ENCODE measurements at places on chromosomes 2 and 18.

DNA sequence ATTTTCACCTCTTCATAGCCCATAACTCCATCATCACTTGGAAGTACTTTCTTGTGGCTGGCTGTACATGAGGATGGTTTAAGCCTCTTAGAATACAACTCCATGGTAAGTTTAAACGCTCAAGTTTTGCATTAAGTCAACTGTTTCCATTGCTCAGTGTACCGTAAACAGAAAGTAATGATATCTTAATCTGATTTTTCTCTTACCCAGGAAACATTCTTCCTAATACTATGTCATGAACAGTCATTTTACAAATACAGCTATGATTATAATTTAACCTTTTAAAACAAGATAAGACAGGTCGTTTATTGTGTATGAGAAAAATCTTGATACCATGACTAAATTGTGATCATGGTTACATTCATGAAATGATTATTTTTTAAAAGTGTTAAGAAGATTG lies 11.6 kb upstream of the DYNC2LI1 start:
- peak; percentile 40 for DNase-seq

- DNase-seq: no peak
These were observed 35.8 kb downstream of the SCTR start for GRCh38 chr2:119488245-119489214.

DNA sequence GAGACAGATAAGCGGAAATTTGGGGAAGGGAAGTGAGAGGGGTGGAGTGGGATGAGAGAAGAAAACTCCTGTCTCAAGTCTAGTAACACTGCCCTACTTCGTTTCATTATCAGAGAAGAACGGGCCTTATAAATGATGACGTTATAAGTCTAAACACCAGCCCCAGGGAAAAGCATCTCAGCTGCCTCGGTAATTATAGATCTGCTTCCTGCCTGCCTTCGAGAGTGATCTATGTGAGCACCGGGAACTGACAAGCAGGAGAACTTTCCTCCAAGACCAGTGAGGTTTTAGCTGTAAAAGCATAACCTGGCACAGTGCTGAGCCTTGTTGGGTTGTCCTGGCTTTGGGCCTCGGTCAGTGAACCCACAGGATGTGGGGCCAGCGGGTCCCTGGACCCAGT lies 227.9 kb upstream of the SIX2 start:
- DNase-seq: peak; percentile 22

- DNase-seq: no peak
These were observed 6.9 kb upstream of the BCL2L11 start for GRCh38 chr2:111113838-111114237.

DNA sequence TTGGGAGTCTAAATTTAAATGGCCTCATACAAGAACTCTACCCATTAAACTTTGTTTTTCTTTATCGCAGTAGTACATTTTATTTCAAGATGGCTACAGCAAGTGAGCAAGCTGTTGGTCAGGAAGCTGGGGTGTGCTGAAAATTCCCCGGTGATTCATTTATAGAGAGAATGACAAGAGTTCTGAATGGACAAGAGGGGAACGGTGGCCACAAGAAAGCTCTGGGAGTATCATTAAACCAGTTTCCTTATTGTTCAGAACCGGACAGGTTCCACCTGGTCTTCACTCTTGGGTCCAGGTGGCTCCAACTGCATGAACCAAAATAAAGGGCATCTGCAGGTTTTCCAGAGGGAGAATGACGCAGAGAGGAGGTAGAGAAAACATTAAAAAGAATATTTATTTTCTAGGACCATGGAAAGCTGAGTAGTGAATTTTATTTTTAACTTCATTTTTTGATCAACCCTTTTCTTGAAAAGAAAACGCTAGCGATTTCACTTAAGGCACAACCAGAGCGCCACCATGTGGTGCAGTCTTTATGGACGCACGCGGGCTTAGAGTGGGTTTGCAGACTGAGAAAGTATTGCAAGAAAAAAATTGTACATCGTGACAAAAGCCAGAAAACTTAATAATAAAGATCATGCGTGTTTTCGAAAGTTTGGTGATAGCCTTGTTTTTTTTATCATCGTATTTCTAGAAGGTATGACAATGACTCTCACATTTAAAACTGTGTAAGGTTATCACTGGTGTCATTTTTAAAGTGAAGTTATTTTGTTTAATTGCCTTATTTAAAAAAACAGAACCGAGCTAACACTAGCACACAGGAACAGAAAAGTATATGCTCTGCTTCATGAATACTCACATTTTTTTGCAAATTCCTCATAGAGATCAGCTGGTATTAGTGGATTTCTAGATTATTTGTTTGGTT lies 97.9 kb upstream of the NOL4 start:
- peak; percentile 70 for DNase-seq

DNA sequence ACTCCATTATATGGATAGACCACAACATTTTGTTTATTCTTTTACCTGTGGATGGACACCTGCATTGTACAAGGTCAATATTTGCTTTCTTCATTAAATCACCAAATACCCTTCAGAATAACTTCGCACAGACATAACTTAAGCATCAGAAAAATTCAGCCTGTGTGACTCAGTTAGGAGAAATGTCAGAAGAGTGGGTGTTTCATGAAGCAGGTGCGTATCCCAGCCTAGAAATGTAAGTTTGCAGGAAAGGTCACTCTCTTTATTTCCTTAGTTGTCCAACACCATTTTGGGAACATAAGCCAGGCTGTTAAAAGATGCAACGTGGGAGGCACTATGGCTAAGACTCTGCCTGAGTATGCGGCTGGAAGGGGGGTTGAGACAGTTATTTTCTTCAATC lies 48.6 kb upstream of the FHL2 start:
- peak; percentile 71 for DNase-seq

Measured in iris pigment epithelial cell (primary cell).